ENCODE measurements at places on chromosomes 3 and 15.

- DNase-seq = no peak
These were observed 42.2 kb downstream of the ILDR1 start for GRCh38 chr3:121979734-121980449.

DNA sequence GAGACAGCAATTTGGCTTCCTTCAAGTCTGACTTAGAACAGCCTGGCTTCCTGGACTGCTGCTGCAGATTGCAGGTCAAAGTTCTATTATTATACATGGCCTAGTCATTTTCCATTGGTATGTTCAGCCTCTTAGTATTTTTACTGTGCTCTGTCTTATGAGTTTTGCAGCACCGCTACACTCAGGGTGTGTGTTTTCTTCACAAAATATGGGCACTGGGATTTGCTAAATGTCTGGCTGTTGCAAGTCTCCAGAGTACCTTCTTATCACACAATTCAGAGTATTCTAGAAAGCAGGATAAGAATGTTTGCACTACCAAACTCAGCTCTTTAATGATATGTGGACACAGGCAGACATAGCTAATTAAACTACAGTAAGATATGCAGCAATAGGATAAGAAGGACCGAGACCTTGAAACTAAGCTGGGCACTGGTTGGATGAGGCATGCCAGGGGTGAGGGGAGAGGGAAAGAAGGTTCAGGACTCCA is 203.0 kb upstream of the PDZRN3 start:
- DNase-seq = no peak

DNA sequence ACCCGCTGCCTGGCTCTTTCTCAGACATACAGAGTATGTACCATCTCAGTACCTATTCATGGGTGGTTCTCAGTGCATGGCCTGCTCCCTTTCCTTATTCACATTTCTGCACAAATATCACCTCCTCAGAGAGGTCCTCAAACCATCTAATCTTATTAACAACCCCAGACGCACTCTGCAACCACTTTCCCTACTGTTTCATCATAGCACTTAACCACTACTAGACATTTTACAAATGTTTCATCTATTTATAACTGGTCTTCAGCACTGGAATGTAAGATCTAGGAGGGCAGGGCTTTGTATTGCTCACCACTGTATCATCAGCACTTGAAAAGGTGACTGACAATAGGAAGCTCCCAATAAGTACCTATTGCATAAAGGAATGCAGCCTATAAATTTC is 45.1 kb downstream of the TNIK start:
- no peak for DNase-seq

GRCh38 chr3:59612444-59612715 is 562.6 kb upstream of the CFAP20DC start:
- no peak for DNase-seq

Data from urinary bladder (tissue), 4 donors.